ENCODE measurements at places on chromosomes 4 and X.

DNA sequence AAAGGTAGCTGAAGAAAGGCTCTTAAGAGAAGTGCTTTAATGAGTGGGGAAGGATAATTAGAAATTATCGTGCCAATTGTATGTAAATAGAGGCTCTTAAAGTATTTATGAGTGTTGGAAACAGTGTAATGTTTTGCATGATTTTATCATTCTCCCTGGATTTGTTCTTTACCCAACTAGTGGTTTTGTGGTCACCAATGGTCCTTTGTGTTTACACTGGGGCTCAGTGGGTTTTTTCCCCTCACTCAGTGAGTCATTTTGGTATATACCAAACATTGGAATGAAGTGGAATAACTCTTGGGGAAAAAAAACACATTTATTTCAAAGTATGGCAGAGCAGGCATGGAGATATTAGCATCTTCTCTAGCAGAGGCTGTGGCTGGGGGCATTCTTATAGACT lies 20.8 kb upstream of the LGI2 start:
- DNase-seq: no peak

DNA sequence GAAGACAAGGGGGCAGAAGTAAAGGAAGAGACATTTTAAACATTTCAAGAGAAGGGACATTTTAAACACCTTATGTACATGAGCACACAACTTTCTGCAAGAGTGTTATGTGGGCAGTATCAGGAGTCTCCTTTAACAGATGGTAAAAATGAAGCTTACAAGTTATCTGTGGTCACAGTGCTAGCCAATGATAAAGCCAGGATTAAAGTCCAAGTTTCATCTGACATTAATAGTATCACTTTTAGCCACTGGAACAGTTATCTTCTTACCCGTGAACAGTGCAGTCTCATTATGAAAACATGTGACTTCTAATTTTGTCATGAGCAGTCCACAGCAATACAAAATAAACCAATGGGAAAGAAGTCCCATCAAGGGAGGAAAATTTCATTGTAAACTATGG lies 627.9 kb upstream of the AGA start:
- DNase-seq: no peak

DNA sequence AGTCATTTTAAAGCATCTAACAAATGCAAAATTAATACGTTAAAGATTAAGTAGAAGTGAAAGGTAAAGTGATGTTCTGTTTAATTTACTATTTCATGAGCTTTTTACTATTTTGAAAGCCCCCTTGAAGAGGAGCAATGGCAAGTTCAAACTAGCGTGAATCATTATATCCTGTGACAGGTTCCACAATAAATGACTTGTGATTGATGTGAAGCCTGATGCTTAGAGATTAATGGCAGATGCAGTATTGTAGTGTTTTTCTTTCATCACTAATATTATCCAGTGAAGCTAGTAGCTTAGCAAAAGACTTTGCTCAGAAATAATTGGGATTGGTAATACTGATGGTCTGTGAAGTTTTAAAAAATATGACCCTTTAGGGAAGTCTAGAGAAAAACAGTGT lies 57.3 kb downstream of the STOX2 start:
- DNase-seq: no peak

DNA sequence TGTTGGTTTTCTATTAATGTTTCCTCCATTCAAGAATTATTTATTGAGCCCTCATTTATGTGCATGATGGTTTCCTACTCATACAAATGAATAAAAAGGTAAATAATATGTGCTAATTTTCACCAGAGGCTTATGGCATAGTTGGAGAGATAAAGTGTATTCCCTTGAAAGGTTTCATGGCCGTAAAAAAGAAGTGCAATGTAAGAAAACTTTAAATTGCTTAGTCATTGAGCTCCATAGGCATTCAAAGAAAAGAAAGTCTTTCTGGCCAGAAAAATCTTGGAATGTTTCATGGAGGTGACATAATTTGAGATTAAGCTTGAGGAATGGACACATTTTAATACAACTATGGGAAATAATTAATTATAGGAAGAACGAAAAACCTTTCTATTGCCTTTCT lies 8.7 kb downstream of the KLHL4 start:
- DNase-seq: no peak

GRCh38 chr4:43682551-43682950 lies 766.1 kb downstream of the KCTD8 start:
- DNase-seq: no peak

DNA sequence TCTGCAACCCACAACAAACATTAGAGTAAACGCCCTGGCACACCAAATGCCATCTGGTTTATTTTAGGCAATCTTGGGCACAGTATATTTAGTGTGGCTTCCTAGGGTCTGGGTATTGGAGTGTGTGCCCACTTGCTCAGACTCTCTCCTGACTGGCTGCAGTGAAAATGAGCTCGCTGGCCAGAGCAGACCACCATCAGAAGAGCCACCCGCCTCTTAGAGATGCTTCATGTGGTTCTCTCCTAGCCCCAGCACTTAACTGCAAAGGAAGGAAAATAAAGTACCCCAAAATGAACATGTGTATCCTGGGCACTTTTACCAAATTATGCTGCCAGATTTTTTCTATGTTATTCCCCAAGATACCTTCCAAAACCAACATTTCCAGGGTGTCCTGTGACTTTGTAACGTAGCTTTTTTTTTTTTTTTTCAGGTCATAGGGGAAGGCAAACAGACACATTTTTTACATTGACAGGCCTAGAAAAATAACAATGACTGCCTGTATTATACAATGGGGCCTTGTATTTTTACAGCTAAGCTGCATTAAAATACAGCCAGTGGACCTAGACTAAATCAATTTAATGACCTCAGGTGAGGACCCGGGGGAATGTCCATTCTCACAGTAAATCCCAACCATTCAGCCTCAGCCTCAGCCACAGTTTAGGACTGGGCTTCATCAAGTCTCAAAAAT lies 193.7 kb downstream of the RASL11B start:
- DNase-seq: peak; percentile 63

DNA sequence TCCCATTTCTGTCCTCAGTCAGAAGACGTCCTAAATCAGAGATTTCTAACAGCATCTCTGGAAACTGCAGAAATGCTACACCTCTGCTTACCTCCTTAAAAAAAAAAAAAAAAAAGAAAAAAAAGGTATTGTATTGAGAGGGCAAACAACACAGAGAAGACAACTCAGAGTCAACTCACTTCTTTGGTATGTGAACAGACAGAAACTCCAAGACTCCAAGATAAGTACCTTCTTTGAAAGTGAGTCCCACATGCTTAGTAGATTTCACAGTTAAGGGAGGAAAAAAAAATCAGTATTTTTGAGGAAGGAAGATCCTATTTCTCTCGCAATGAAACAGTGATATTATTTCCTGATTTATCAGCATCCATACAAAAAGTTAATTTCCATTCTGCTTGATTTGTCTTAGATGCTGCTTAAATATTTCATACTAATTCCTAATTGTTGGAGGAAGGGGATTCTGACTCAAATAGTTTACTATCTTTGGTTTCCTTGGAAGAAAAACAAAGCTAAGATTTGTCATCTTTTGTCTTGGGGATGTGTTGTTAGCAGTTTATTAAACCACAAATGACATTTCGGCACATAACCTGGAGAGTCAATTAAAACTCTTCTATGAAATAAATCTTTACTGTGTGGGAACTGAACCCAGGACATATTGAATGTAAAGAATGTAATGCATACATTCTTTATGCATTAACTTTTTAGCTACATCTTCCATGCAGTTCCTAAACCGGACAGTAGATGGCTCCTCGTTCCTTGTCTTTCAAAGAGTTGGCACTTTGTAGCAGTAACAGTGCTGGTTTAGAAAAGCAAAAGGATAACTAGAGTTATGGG lies 4.7 kb downstream of the RASGEF1B start:
- DNase-seq: peak; percentile 75

- no peak for DNase-seq
Measured at GRCh38 chrX:154327038-154327820, 31.6 kb downstream of the TKTL1 start.

DNA sequence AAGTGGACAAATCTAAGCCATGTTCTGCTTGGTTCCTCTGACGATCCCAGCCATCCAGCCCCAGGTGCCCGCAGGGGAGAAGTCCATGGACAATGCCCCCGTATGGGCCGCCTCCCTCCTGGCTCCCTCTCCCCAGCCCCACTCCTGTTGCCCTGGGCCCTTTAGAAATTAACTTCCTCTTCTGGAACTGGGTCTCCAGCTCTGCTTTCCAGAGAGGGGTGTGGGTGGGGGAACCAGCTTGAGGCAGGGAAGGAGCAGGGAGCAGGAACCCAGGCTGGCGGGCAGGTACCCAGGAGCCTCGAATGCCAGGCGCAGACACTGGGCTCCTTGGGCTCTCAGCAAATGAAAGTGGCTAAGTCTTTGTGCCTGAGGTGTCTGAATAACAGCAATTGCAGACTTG lies 12.7 kb upstream of the ABLIM2 start:
- no peak for DNase-seq

DNA sequence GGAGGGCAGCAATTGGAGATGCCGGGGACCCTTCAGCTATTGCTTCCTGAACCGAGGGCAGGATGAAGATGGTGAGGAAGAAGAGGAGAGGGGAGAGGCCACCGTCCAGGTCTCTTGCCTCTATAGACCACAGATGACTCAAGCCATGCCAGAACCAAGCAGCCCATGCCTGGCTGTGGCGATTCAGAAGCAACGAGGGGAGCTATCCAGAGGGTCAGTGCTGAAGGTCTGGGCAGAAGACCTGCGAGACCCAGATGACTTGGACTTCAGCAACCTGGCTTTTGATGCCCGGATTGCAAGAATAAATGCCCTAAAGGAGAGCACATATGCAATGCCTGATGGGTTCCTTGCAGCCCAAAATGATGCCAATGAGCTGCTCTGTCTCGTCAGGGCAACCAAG lies 70.2 kb upstream of the PRPS2 start:
- DNase-seq: no peak

GRCh38 chrX:34559325-34559724 lies 97.8 kb downstream of the TMEM47 start:
- DNase-seq: peak; percentile 4

DNA sequence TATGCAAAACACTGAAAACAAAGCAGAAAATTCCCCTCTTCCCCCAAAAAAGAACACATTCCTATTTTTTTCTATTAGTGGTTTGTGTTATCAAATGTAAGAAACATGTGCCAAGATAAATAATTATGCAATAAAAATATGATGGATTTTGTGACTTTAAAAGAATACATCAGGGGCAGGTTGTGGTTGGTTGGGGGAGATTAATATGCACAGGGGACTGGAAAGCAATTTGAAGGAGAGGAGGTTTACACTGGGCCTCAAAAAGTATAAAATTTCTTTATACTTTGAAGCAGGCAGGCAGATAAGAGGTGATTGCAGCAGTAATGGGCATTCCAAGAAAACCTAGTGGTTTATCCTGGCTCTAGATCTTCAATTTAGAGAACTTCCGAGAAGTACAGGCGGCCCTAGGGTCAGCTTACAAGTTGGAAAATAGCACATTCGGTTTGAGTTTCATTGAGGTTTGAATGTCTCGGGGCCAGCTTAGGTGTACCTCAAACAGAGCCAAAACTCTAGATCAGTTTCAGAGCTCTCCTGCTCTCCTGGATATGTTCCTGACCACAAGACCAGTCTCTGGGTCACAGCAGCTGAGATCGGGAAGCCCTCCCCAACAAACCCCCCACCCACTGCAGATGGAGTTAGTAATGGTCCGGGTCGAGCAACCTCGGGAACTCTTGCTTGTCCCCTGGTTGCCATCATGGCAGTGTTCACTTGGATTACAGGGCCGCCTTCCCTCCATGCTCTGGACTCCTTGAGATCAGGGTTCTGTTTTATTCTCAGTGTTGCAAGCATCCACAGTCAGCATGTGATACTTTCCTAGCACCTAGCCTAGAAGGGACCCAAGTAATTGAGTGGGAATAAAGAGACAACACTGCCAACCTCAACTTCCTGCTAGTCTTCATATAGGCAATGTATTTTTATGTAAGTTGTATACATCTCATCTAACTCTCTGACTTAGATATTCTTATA lies 112.1 kb upstream of the DDIT4L start:
- no peak for DNase-seq

DNA sequence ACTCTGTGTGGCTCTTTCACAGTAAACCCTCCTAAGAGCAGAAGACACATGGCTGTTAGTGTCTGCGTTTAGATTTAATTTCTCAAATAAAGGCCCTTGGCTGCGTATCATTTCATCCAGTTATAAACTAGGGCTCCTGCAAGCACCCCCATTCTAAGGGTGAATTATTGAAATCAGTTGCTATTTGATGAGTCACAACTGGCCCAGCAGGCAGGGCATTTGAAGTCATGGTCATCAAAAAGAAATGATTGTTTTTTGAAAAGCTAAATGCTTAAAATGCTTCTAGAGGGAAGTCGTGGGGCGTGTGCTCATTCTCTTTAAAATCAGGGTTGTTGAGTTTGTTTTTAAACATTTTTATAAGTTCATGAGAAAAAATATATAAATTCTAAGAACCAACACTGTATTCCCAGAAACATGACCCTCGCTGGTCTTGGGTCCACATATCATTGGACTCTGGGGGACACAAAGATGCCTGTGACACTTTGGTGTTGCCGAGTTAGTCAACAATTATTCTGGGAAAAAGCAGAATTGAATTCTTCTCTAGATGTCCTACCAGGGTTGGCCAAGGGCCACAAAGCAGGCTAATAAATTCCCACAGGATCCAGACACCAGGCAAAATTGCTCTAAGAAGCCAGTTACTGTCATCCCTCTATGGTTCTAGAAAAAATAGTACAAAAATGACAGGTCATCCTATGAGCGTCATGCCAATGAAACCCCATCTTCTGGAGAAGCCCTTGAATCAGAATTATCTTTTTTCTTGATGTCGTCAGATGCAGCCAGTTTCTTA lies 99.5 kb upstream of the MYOZ2 start:
- no peak for DNase-seq

- DNase-seq: peak; percentile 57
Measured at GRCh38 chrX:103376979-103377324, 614 bp downstream of the BEX3 start.

GRCh38 chrX:23792861-23793553 lies 10.0 kb downstream of the SAT1 start:
- no peak for DNase-seq

GRCh38 chr4:100289530-100289888 lies 99.2 kb upstream of the DDIT4L start:
- no peak for DNase-seq

DNA sequence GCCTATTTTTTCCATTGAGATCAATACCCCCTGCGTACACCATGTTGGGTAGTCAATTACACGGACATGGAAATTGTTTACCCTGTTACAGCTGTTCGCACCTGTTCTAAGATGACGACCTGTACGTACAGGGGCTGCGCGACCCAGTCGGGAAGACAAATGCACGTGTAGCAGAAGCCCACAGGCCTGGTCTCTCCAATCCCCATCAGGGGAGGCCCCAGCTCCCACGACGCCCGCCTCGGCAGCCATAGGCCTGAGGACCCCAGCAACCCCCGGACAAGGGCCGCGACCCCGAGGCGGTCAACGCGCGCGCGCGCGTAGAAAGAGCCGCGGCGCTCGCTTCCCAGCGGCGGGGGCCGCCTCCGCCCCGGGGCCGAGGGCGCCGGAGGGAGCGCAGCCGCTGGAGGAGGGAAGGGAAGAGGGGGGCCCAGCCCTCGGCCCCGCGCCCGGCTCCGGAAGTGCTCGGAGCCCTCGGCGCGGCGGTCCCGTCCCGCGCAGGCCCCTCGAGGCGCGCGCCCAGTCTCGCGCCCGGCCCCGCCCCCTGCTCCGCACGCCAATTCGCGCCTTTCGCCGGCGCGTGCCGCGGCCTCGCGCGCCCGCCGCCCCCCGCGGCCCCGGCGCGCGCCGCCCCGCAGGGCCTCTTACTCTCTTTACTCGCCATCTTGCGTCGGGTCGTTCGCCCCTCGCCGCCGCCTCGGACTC lies 618 bp downstream of the RBBP7 start:
- DNase-seq: peak; percentile 23

Measured in SK-MEL-5 (cell line).